ENCODE measurements at places on chromosomes 2 and 18.

DNA sequence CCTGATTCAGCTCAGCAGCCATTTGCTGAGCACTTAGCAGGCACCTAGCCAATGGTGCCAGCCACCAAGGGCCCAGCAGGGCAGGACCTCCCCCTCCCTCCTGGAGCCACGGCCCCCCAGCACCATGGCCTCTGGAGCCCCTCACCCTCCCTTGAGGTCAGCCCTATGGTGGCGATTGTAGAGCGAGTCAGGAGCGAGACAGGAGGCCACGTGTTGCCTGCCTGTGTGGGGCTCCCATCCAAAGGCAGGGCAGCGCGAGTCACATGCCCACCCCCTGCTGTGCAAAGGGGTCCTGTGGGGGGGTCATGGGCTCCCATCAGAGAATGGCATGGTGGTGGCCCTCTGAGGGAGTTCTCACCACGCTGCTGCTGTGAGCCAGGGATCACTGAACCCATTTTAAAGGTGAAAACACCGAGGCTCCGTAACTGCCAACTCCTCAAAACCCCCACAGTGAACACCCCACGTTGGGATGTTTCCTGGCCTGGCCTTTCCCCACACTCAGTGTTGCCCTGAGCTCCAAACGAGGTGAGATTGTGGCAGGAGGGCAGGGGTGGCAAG is 35.6 kb downstream of the RAMP1 start:
- no peak for DNase-seq

GRCh38 chr2:171341394-171342066 is 92.3 kb downstream of the METTL8 start:
- DNase-seq = no peak

DNA sequence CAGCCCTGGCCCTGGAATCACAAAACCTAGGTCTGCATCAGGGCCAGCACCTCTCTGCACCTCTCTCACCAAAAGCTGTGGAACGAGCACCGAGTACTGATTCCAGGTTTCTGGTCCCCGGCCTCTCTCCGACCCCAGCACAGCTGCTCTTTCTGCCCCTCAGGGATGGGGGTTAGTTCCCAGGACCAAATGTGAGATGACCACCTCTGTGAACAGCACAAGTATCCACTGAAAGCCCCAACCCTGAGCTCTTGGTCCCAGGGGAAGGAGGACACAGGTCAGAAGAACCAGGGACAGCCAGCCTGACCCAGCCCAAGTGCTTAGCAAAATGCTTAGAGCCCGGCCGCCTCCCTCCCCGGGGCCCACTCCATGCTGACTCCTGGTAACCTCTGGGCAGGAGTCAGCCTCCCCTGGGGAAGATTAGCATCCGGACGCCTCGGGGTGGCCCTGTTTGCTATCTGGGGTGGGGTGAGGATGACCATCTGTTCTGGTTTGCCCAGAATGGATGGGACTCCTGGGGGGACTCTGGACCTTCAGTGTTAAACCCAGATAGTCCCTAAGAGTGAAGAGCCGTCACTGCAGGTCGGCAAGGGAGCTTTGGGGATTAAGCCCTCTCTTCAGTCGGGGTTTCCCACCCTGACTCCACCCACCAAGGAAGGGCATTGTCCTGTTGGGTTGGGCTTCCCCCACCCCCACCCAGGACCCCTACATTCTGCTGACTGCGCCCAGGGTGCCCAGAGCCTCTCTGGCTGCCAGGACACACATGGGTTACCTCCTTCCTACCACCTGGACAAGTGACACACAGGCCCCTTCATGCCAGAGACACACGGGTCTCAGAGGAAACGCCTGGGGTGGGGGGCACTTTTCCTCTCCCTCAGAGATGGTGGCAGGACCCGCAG is 9.4 kb upstream of the GPR55 start:
- no peak for DNase-seq

DNA sequence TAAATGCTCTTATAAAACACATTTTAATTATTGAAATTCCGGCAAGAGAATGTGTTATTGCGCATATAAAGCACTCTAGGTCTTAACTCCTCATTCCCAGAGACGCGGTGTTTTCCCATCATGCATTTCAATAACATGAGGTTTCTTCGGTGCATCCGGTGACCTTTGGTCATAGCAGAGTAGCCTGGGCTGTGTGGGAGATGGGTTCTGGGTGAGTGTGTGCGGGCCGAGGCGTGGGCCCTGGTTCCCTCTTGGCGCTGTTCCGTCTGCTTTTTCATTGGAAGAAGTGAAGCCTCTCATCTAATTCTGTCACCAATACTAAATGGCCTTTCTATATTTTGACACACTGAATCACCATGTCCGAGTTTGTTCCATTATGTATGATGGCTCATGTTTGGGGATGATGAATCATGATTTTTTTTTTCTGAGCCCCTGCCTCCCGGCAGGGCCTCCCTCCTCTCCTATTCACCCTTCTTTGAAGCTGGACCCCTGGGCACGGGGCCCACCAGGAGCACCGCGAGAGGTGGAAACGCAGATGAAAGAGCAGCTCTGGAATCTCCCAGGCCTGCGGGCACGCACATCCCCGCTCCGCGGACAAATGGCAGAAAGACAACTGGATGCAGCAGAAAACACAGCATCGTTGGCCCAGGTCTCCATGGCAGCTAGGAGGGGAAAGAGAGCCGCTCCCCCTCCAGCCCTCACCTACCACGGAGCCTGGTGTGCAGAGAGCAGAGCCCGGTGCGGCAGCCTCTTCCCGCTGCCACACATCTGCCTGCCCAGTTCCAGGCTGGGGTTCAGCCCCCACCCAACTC is 85.8 kb upstream of the HPCAL1 start:
- DNase-seq = no peak

DNA sequence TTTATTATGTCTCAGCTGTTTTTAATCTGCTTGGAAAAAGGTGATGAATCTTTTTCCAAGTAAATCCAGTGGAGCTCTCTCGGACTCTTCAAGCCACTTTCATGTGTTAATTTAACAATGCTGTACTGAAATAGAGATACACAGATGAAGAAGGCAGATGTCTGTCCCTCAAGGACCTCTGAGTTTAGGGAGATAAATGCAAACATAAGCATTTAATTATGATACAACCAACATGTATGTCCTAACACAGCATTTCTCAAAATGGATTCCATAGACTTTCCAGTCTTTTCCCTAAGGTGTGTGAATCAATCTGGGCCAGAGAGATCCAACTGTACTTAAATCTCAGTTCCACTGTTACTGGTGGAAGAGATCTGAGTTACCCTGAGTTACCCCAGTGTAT is 262.4 kb downstream of the RND3 start:
- DNase-seq = no peak

DNA sequence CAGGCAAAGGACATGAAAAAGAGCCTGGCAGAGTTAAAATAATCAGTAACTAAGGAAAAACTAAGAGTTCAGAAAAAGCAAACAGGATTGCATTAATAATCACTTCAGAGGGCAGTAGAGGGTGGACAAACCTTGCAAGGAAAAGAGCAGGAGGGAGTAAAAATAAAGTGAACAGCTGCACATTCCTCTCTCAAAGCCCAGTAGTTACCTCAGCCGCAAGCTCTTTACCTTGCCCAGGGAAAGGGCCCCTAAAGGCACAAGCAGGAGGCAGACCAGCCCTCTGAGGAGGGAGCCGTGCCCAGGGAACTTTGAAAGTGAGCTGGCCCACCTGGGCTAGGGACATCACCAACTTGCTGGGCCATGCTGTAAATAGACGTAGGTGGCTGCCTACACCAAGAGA is 196.9 kb downstream of the C1D start:
- DNase-seq = no peak

GRCh38 chr2:43194121-43194869 is 32.1 kb downstream of the ZFP36L2 start:
- no peak for DNase-seq

- no peak for DNase-seq
These were observed 12.6 kb upstream of the SLC9A4 start for GRCh38 chr2:102460467-102460866.

GRCh38 chr18:69820538-69820937 is 127.1 kb downstream of the CD226 start:
- DNase-seq = no peak

DNA sequence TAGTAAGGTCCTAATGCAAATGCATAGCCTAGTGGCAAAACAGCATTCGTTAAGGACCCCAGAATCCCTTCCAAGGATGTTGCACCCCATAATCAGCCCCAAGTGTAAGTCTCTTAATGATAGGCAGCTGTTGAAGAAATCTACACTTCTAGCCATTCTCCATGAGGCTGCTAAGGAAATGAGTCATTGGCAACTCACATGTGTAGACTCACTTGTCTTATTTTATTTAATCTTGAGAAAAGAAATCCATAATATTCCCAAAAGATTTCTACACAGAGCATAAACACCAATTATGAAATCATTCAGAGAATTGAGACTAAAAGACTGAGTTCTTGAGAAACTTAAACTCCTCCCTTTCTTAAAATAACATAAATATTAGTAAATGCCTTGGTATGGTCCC is 52.4 kb downstream of the AKAIN1 start:
- no peak for DNase-seq

GRCh38 chr2:172226244-172227061 is 123.8 kb upstream of the DLX2 start:
- no peak for DNase-seq

DNA sequence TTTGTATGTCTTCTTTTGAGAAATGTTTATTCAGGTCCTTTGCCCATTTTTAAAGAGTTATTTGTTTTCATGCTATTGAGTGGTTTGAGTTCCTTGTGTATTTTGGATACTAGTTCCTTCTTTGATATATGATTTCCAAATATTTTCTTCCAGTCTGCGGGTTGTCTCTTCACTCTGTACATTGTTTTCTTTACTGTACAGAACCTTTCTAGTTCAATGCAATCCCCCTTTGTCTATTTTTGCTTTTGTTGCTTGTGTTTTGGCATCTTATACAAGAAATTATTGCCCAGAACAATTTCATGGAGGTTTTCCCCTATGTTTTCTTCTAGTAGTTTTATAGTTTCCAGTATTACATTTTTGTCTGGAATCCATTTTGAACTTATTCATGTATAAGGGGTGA is 62.5 kb upstream of the ACVR1C start:
- DNase-seq = no peak

DNA sequence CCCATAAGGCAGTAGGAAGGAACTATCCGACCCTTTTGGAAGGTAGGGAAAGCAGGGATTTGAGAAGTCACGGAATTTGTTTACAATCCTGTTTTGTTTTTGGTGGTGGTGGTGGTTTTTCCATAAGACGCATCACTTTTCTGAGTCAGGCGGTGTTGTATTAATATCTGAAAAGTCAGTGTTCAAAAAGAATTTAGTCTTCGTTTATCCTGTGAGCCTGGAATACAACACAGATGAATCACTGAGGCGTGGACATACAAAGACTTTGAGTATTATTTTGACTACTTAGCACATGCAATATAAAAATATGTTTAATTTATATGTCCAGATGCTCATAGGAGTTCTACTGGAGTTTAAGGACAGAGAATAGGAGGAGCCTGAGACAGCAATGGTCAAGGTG is 785 bp downstream of the ZNF892 start:
- DNase-seq = no peak

GRCh38 chr18:10101729-10102128 is 187.9 kb downstream of the VAPA start:
- no peak for DNase-seq

DNA sequence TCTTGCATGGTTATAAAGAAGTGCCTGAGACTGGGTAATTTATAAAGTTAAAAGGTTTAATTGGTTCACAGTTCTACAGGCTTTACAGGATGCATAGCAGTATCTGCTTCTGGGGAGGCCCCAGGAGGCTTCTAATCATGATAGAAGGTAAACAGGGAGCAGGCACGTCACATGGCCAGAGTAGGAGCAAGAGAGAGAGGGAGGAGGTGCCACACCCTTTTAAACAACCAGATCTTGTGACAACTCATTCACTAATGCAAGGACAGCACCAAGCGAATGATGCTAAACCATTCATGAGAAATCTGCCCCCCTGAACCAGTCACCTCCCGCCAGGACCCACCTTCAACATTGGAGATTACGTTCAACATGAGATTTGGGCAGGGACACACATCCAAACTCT is 141.1 kb downstream of the EN1 start:
- DNase-seq = no peak

DNA sequence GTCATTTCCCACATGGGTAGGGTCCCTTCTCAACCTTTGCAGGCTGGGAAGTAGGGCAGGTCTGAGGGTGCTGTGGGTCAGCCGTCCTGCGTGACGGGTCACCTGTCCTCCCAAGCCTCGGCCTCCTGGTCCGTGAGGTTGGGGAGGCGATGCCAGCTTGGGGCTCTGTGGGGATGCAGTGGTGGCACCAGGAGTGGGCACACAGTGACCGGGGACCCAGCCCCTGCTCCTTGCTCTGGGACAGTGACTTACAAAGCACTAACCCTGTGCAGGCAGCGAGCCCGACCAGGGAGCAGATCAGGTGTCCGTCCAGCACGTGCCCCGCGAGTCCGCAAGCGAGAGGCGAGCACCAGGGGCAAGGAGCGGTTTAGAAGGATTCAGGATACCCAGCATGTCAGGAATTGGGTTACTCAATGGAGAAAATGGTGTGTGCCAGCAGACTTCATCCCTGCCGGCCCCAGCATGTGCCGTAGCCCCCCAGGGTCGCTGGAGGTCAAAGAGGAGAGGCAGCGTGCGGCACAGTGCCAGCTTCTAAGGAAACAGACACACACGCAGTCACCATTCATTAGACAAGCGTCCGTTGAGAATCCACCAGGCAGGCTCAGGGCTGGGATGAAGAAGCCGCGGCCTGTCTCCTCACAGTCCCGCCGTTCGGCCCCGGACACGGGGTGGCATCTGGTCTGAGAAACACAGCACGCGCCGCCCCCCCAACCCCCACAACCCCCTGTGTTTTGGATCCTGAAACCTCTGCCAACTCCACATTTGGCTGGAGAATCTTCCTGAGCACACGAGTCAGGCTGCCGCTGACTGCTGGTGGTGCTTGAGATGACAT is 11.7 kb downstream of the COLEC11 start:
- no peak for DNase-seq

DNA sequence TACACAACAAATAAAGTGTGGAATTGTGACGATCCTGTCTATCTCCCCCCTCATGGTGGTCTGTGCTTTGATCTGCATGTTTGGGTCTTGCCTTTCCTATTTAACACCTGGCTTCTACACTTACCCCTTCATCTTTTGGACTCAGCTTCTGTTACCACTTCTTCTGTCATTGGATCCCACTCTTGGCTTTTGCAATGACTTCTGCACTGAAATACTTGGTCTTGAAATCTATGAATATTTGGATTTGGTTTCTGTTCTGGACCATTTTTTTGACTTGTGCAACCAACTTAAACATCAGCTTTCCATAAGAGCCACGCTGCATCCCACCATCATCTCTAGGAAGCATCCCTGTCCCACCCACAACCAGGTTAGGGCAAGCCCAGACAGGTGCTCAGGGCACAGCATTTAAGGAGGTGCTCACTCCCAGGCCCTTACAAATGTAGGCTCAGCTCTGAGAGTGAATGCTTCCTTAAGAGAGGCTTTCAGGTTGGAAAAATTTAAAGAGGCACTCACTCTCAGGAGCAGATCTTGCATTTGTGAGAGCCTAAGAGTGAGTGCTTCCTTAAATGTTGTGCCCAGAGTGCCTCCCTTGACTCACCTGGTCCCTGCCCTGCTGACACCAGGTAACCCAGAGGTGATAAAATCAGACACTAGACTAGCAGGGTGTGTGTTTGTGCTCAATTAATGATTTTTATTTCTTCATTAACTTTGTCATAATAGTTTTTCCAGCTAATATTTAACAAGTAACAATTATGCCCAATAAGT is 124.5 kb upstream of the SH3BP4 start:
- DNase-seq = no peak
